Stimulated activated CD4-positive, alpha-beta T cell treated with anti-CD3 and anti-CD28 coated beads, Interleukin-15, amount 100 ng/mL, for 24 hours (primary cell): ENCODE measurements at places on chromosomes 7 and 10.
A peak's percentile ranks its signal among the peaks of the same experiment; 100 is the strongest.

GRCh38 chr7:99768471-99768870, 15.5 kb downstream of the CYP3A4 start:
- no peak for DNase-seq

DNA sequence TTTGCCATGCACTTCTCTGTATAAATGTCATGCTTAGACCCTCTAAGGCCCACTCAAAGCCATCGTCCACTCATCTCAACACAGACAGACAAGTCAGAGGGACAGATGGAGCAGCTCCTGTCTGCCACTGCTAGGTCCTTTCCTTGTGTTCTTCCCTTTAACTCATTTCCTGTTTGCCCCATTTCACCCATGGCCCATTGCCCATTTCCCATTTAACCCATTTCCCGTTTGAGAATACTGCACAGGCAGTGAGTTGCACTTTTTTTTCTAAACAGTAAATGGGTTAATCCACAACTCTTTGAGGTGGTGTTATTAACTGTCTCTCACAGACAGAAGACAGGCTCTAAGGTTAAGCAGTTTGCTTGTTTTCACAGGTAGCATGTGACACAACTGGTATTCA, 179.3 kb downstream of the NPSR1 start:
- DNase-seq: no peak

DNA sequence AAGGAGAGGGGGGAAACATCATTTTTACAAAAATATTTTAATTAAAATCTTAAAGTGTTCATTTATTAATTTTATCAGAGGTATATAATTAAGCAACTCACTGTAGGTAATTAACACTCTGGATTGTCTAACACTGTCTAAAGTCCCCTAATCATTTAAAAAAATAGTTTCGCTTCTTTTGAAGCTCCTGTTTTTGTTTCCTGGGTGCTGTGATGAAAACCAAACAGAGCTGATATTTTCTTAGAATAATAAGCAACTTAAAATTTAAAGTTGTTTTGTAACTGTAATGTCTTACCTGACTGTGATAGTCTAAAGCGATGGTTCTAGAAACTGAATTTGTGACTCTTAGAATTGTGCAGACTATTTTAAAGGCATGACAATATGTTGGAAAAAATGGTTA, 961.0 kb downstream of the GATA3 start:
- no peak for DNase-seq

DNA sequence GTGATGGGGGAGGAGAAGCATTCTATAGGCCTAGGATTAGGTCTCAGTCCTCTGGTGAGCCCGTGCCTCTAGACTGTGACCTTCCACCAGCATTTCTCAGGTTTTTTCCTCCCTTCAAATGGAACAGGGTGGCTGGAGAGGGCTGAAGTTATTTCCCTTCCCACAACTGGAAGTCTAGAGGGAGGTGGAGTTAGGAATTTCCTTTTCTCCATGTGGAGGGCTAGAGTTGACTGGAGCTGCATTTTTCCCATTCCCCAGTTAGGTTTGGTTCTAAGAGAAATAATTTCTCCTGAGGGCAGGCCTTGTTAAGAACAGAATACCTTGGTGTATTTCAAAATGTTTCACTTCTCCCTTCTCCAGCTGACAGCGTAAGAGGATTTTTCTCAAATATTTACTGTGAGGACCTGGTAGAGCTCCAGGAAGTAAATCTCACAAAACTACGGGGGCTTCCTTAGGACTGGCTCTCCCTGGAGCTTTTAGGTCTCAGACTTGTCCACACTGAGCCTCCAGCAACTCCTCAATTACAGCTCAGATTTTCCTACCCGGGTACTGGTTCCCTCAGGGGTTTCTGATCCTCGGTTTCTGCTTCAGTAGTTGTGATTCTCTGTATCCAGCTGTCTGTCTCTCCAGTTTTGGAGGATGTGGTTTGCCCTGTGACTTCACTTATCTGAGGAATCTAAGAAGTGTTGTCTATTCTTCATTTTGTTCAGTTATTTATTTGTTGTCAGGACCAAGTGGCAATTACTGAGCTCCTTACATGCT, 6.0 kb upstream of the REEP3 start:
- peak; percentile 24 for DNase-seq

DNA sequence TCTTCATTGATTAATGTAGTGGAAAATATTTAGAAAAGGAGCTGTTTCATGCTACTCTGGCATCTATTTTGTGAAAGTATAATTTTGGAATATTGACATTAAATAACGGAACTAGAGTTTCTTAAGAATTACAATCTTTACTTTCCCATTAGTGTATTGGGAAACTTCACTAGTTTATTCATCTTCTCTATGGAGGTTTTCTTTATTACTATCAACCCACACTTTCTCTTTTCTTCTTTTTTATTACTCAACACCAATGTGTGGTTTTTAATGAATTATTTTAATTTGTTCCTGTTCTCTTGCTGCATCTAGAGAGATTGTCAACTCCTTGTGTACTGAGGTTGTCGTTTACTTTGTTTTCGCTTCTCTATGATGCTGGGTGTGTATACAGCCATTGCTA, 20.4 kb upstream of the ITGB8 start:
- no peak for DNase-seq

DNA sequence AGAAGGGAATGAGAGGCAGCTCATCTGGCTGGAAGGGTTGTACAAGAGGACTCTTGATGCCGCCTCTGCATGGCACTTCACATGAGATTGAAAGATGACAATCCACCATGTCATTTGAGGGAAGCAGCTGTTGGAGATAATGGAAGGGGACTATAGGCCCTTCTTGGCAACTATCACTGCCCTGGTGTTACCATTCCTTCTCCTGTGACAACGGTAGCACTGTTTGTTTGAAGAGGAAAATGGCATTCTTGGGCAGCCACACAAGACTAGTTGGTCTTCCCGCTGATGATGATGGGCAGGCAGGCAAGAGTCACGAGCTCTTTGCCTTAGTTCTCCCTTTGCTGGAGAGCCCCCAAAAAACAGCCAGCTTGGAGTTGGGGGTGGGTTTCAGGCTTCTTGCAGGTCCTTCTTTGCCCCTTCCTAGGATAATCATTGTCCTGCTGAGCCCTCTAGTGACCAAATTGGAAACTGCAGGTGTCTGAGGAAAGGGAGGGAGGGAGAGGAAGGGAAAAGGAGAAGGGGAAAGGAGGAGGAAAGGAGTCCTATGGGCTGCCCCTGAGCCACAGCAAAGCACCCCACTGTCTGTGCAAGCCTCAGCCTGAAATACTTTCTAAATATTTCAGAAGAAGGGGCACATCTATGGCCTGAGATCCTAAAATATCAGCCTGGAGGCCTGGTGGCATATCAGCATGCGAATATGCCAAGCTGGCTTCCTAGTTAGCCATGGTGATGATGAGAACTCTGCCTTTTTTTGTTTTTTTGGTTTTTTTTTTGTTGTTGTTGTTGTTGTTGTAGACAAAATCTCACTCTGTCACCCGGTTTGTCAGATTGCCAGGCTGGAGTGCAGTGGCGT, 165.6 kb upstream of the KMT2E start:
- DNase-seq: peak; percentile 65

DNA sequence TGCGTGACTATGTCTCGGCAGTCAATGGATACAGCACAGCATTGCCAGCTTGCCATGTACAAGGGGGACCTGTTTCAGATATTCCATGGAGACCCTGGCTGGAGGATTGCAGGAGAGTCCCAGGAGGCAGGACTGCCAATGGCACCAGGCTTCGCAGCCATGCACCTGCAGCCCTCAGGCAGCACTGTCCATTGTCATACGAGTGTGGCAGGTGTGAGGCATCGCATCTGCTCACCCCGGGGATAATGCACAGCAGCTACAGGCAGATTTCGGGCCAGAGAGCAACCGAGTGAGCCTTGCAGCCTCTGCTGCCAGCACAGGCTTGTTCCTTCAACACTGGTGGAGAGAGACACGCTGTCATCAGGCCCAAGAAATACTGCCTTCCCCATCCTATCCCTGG, 415.1 kb downstream of the PAXIP1 start:
- DNase-seq: no peak

DNA sequence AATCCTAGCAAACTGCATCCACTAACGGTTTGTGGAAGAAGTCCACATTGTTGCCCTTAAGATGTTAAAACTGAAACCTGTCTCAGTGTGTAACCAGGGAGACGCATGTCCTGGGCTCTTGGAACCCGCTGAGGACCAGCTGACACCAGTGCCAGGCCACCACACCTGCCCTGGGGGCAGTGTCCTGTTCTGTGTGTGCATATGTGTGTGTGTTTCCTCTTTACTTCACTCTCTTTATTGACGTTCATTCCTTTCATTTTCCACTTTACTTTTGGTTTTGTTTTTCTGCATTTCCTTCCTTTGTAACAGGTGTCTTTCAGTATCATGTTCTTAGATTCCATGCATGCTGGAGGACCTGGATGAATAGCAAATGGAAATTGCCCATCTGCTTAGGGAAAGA, 83.8 kb downstream of the TEX36 start:
- no peak for DNase-seq

DNA sequence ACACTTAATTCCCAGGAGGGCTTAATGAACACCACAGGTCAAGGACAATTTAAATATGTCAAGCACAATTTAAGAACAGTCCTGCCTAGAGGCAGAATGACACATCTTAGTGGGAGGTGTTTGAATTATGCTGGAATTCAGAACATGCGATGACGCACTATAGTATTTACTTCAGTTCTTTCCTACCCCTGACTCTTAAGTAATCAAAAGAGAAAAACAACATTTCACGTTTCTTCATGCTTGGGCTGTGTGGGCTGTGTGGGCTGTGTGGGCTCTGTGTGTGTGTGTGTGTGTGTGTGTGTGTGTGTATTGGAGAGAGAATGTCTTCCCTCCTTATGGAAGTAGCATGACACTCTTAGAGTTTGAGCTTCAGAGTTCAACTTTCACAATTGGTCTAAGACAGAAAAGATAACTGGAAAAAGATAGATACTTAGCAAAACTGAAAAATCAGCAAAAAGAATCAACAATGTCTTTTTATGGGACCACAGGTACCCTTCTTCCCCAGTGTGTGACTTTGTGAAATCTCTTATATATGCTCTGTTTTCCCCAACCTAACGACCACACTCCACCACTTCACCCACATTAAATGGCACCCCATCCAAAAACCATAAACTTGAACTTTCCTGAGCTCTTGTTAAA, 33.7 kb upstream of the CABCOCO1 start:
- DNase-seq: no peak

DNA sequence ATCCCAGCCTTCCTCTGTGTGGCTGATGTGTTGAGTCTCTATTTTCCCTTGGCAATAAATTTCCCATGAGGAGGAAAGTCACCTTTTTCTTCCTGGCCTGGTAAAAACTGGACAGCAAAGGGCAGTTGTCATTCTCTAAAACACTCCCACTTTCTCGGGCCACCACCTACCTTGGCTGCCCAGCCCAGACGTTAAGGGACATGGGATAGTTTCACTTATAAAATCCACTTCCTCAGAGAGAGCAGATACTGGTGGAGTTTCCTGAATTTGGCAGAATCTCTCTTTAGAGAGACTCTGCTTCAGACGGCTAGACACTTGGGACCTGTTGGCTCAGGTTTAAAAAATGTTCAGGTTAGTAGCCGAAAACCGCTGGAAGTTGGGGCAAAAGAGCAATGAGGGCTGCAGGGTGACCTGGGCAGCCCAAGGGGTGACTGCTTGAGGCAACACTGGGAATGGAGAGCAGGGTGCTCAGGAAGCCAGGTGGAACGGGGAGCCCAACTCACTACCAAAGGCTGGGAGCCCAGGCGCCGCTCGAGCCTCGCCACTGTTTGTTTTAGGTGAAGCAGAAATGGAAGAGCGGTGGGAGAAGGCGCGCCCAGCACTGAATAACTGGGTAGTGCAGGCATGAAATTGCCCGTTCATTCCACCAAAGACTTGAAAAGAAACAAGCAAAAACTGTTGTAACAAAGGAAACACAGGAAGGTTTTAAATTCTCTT, 186.1 kb downstream of the TRIL start:
- no peak for DNase-seq

- no peak for DNase-seq
These were observed 36.4 kb downstream of the CUL1 start for GRCh38 chr7:148735141-148735540.

DNA sequence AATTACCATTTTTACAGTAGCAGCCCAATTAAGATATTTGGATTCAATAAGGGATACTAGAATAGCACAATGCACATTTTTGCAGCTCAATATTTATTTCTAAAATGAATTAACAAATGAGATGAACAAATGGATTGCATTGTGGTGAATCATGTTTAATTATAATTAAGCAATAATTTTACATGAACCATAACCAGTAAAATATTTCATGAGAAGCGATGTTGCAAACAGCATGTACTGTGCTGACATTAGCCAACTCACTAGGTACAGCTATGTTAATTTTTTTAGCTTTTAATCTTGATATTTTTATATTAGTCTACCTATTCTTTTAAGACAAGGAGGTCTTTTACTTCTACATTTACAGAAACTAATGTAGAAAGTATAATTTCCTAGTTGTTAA, 399.1 kb upstream of the AKR1E2 start:
- no peak for DNase-seq

GRCh38 chr10:61301575-61301974, 151.6 kb downstream of the TMEM26 start:
- DNase-seq: no peak

DNA sequence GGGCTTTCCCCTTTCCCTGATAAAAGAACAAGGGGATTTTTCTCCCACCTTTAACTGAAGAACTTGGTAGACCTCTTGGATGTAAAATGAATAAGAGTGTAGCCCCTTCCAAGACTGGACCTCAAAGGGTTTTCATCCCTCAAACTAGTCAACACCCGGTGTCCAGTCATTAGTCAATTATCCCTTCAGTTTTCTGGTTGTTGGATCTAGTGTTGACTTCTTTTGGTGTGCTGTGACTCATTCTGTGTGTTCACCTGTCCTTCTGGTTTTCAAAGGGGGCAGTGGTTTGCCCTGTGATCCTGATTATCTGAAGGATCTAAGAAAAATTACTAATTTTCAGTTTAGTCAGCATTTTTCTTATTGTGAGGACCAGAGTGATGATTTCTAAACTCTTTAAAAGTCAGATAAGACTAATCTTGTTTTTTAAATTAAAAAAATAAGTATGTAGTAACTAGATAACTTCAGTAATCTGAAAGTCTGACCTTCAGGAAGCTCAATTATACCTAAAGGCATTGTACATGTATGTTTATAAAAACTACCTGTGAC, 583.5 kb downstream of the CNTNAP2 start:
- no peak for DNase-seq

DNA sequence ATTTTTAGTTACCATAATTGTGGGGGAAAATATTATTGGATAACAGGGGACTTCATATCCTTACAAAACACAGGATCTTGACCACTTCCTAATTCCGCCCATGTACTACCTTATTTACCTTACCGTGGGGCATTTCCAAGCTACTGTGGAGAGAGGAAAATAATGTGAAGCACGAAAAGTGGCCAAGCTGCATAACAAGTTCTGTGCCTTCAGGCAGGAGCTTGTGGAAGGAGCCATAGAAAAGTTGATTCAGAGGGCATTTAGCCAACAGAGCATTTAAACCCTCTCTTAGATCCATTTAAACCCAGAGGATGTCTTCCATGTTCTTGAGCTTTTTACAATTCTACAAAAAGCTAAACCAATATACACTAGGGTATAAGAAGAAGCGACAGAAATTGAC, 41.6 kb downstream of the DNAJB9 start:
- DNase-seq: no peak
